ENCODE measurements at places on chromosomes 4 and X.
A peak's percentile ranks its signal among the peaks of the same experiment; 100 is the strongest.

GRCh38 chr4:159026329-159026728 lies 76.5 kb upstream of the RAPGEF2 start:
- no peak for DNase-seq

DNA sequence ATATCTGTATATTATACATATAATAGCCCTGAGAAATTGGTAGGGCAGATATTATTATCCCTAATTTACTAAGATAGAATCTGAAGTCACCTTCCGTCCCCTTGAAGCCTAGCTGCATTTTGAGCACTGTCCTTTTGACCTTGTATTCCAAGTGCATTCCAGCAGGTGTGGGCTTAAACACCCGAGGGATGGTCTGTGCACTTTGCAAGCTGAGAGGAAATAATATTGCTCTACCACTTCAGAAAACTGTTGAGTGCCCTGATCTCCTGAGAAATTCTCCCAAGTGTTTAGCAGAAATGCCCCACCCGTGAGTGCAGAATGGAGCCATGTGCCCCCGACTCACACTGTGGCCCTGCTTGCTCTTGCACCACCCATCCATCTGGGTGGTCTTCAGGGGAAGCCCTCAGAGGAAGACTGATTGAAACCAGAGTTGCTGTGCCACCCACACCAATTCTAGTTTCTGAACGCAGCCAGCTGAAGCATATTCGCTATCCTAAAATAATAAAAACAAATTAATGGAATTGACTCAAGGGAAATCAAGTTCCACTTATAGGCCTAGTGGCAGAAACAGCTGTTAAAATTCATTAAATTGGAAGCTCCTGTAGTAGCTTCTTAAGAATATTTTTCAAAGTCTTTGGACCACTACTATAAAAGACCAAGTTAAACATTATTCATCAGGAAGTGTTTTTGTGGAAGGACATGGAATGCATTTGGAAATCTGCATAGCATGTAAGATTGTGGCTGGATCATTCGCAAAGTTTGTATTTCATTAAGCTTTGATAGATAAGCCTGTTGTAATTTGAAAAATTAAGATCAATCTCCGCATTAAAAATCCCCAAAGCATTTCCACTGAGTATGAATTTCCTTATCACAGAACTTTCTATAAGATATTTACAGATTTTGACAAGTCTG lies 41.3 kb upstream of the PRKG2 start:
- DNase-seq = no peak

DNA sequence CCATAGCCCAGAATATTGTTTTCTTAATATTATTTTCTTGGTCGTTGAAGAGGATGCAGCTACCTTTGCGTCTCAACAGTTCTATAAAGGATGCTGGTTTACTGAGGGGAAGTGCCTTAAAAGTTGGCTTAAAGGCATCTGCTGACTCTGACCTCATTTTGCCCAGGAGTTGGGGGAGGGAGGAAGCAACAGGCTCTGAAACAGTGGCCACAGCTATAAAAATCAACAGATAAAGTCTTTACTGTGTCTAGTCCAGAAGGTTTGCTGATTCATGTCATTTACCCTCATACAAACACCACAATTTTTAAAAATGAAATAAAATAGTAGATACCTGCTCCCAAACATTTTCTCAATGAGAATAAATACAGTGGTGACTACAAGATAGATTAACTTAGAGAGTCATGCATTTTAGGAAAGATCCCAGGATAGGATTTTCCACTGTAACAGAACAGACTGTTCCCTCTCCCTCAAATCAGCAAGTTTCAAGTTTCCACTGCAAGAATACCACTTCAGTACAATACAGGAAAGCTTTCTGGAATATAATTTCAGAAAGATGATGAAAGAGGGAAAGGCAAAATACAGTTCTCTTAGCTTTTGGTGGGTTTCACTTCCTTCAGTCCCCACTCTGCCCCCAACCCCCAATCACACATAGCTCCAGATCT lies 1.9 kb downstream of the PHKA1 start:
- no peak for DNase-seq

DNA sequence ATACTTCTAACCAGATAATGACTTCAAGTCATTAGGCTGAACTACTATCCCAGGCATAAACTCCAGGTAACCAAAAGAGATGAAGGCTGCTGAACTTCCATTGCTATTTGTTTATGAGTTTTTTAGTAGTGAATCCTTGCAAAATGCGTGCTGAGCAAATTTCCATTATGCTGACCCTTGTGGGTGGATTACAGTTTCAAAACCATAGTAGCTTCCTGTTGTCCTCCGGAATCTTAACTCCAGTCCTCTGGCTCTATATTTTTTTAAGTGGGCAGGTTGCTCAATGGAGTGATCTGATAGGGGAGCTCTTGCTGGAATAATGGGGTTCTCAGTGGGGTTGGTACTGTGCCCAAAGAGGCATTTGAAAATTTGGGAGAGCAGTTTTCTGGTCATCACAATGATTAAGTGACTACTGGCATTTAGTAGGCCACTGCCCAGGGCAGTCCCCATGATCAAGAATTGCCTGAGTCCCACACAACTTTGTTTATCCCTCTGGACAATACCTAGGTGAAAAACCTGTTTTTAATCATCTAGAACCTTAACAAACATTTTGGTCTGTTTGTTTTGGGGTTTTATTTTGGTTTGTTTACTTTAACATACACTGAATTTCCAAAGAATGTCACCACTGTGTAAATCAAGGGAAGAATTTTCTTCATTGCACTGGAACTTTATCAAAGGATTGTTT lies 302.3 kb upstream of the GATB start:
- DNase-seq = no peak

DNA sequence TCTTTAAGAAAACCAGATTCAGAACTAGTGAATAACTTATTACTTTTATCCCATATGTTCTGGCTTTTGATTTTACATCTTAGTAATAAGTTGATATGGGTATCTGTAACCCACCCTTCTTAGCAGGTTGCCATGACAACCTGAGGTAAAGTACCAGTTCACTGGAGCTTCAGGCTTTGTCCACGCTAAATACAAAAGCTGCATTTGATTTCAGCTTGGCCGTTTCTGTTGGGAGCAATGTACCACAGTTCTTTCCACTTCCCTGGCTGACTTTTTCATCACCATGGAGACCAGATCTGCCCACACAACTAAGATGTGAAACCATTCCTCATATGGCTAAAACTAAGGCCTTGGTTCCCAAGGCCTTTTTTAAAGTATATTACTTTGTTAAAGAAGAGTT lies 26.1 kb downstream of the KLHL34 start:
- peak; percentile 33 for DNase-seq

GRCh38 chr4:37864786-37865185 lies 26.1 kb upstream of the TBC1D1 start:
- no peak for DNase-seq

DNA sequence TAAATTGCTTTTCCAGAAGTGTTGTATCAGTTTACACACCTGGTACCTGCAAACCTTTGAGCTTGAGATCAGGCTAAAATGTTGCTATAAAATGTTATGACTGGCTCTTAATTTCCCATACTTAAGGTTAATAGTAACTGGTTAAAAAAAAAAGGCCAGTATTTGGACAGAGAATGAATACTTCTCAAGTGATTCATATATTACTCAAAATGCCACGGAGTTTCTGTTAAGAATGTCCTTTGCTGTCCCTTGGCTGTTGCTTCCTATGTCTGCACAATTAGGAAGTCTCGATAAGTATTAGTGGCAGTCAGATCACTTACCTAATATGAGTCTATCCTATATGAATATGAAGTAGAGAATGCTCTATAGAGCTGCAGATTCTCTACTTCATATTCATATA lies 232.2 kb upstream of the IGFBP7 start:
- peak; percentile 6 for DNase-seq

DNA sequence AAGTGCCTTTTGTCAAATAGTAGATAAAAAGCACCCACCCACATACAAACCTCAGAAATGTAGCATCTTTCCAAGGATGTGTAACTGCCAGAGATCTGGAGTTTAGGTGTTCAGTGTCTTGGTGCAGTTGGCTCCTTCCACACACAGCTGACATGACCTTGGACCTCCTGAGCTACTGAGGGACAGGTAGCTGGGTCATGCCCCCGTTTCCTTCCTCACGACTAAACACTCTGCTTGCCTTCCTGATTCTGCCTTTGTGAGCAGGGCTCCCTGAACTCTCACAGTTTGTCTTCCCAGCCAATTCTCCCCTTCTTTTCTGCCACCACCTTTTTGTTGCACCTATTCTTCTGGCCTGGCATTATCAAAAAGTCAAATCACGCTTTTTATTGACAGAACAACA lies 10.2 kb upstream of the RUFY3 start:
- no peak for DNase-seq

DNA sequence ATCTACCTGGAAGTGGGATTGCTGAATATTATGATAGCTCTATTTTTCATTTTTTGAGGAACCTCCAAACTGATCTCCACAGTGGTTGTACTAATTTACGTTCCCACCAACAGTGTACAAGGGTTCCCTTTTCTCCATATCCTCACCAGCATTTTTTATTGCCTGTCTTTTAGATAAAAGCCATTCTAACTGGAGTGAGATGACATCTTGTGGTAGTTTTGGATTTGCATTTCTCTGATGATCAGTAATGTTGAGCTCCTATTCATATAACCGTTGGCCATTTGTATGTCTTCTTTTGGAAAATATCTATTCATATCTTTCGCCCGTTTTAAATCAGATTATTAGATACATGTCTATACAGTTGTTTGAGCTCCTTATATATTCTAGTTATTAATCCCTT lies 101.8 kb downstream of the RASGEF1B start:
- DNase-seq = no peak

GRCh38 chrX:24396236-24396930 lies 35.9 kb downstream of the SUPT20HL1 start:
- DNase-seq = peak; percentile 45

DNA sequence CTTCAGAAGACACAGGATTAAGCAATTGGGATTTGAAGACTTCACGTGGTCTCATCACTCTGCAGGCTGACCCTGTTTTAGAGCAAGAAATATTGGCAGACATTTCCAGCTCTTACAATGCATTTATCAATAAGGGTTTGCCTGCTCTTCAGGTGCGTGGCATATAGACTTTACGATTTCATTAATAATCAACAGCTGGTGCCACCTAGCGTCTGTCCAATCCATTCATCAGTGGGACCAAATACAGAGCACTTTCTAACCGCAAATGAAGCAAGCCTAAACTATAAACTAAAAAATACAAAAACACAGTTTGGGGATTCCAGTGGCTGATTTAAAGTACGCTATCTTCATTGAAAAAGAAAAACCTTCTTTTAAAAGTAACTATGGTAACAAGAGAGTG lies 125.4 kb upstream of the DMD start:
- DNase-seq = no peak

- DNase-seq = no peak
Measured at GRCh38 chr4:6092131-6092530, 73.9 kb upstream of the C4orf50 start.

Measured in stromal cell of bone marrow (primary cell).